ENCODE measurements at places on chromosomes 7 and 10.

DNA sequence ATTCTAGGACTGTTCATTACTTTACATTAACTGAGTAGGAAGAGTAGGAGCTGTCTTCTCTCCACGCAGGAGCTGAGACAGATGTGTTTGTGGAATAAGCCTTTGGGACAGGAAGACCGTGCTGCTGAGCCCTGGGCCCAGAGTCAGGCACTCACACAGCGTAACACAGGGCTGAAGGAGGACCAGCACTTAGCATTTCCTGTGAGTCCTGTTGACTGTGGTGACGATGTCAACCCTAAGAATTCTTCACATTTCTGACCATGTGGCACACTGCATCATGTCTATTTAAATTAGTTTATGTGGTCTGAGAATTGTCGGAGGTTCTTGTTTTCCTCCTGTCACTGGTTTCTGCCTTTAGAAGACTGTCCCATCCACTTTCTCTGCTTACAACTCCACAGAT lies 117.2 kb downstream of the PIP4K2A start:
- no peak for DNase-seq

GRCh38 chr10:114638821-114639625 lies 19.1 kb downstream of the ABLIM1 start:
- no peak for DNase-seq

DNA sequence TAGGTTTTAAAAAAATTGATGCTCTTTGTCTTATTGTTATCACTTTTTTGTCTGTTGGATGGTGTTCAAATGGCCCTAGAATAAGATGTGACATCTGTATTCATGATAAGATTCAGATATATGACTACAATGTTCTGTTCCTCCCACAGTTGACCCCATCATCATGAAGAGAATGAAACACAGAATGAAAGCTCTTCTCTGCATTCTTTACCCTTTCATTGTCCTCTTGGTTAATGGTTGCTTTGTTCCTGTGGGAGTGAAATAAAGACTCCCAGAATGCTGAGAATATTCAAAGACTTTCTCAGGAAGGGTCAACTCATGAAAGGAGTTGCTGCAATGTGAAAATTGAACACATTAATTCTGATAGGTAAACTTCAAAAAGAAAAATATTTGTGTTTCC lies 1015.8 kb downstream of the SORCS3 start:
- no peak for DNase-seq

GRCh38 chr10:71697938-71698709 lies 21.5 kb downstream of the C10orf105 start:
- no peak for DNase-seq

DNA sequence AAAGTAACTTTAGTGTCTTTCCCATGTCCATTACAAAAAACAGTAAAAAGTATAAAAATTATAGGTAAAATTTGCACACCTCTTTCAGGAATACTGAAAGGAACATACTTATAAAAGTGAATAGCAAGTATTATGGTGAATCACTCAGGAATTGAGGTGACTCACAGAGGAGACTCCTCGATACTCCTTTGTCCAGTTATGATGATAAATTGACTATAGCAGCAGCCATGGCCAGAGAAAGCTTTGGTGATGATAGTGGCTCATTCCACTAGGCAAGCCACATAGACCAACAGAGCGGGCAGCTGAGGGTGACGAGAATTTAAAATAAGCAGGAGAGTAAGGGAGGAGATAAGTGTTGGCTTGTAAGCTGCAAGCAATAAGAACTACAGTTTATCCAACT lies 1231.1 kb upstream of the CELF2 start:
- no peak for DNase-seq

Measured in T47D (cell line).